ENCODE measurements at places on chromosomes 7 and 10.

GRCh38 chr10:74875966-74876365 lies 49.6 kb downstream of the KAT6B start:
- DNase-seq, result no peak

DNA sequence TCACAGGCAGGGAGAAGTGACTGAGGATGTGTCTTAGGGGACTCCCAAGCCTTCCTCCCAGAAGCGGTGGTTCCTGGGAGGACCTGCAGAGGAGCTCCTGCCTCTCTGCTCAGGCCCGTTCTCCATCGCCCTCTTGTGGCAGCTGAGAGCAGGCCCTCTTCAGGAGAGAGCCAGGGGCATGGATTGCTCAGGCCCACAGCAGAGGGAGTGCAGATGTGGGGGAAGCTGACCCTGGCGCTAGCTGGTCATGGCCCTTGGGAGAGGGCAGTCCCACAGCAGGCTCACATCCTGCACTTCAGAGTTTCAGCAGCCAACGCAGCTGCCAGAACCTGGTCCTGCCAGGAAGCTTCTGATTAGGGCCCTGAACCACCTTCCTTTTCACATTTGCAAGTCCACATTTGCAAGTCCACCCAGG lies 94.8 kb upstream of the TARP start:
- no peak for DNase-seq

GRCh38 chr7:55476852-55477780 lies 95.2 kb downstream of the VOPP1 start:
- no peak for DNase-seq

DNA sequence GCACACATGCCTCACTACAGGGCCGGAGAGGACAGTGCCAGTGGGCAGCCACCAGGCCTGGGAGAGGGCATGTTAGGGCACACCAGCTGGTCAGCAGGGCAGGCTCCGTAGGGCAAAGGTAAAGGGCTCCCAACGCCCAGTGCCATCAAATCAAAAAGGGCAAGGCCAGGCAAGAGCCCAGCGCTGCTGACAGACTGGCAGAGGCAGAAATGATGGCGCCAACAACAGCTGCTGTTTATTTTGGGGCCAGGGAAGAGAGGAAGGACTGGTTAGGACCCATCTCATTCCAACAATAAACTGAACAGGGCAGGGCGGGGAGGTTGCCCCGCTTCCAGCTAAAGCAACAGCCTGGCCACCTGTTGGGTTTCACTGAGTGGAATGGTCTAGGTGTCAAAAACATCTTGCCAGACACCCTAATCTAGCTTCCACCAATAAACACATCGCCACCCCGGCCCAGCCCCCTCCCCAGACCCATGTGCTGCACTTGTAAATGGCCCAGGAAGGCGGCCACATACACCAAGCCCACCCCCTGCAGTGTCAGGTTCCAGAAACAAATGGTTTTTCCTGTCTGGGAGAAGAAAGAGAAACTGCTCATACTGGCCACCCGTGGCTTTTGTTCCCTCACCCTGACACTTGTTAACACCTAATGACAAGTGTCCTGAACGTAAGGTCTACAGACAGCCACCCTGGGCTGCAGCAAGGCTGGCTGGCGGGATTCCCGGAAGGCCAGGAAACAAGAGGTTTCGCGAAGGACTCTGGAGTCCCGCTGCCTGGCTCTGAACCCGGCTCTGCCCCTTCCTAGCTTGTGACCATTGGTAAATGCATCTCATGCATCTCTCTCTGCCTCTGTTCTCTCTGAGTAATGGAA lies 15.3 kb downstream of the SH3PXD2A start:
- no peak for DNase-seq

GRCh38 chr7:1169409-1170368 lies 9.7 kb upstream of the ZFAND2A start:
- DNase-seq, result peak; percentile 44

- DNase-seq, result no peak
Measured at GRCh38 chr10:131580076-131580652, 268.6 kb upstream of the TCERG1L start.

- no peak for DNase-seq
Measured at GRCh38 chr7:108049962-108050361, 47.0 kb upstream of the LAMB1 start.

GRCh38 chr7:11833431-11833830 lies 1.4 kb upstream of the THSD7A start:
- no peak for DNase-seq

All from amygdala (tissue), 56 donors.